Effector memory CD4-positive, alpha-beta T cell (primary cell): ENCODE measurements at places on chromosomes 12 and 14.
A peak's percentile ranks its signal among the peaks of the same experiment; 100 is the strongest.

- no peaks in the 10 kb centered on the region for H3K4me1 ChIP-seq
- H3K36me3 ChIP-seq, result no peaks in the 10 kb centered on the region
- DNase-seq, result no peak
Measured at GRCh38 chr12:22461786-22462185, 82.6 kb downstream of the C2CD5 start.

- DNase-seq, result no peak
- no peaks in the 10 kb centered on the region for H3K27me3 ChIP-seq
- H3K4me3 ChIP-seq, result peak overlapping the region; percentile 70
- peaks cover 5% of the 10 kb centered on the region for H3K4me1 ChIP-seq
- H3K36me3 ChIP-seq, result no peaks in the 10 kb centered on the region
Measured at GRCh38 chr12:50024805-50025186, 498 bp downstream of the RACGAP1 start.

GRCh38 chr14:91834571-91834970, 32.8 kb downstream of the TC2N start:
- H3K4me3 ChIP-seq, result no peak overlapping the region
- peaks cover 10% of the 10 kb centered on the region for H3K36me3 ChIP-seq
- H3K4me1 ChIP-seq, result peaks cover 38% of the 10 kb centered on the region
- H3K27me3 ChIP-seq, result no peaks in the 10 kb centered on the region

GRCh38 chr14:45678163-45678562, 425.2 kb upstream of the MIS18BP1 start:
- H3K27ac ChIP-seq, result no peak overlapping the region
- H3K4me3 ChIP-seq, result no peak overlapping the region
- H3K4me1 ChIP-seq, result no peaks in the 10 kb centered on the region
- H3K27me3 ChIP-seq, result no peaks in the 10 kb centered on the region
- H3K36me3 ChIP-seq, result no peaks in the 10 kb centered on the region

GRCh38 chr12:46965137-46965536, 114.3 kb upstream of the PCED1B start:
- H3K4me1 ChIP-seq, result no peaks in the 10 kb centered on the region
- H3K27me3 ChIP-seq, result no peaks in the 10 kb centered on the region
- H3K27ac ChIP-seq, result no peak overlapping the region
- no peak overlapping the region for H3K4me3 ChIP-seq
- H3K36me3 ChIP-seq, result no peaks in the 10 kb centered on the region
- no peak for DNase-seq
